ENCODE measurements at places on chromosomes 3 and 15.

DNA sequence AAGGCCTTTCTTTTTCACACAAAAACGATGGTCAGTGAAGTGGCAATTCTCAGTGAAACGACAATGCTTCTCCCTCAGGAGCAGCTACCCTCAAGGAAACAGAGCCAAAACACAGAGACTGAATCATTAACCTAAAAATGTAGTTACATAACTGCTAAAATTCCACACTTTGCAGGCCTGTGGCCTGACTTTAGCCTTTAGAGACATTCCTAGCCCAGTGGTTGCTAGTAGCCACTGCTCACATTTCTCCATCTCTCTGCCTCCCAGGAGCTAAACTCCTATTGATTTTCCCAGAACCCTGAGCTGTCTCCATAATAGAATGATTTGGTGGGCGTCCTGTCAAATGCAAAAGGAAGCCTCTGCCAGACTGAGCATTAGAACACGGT is 630.1 kb upstream of the KCNMB2 start:
- no peak for DNase-seq

GRCh38 chr3:58150810-58151199 is 60.0 kb downstream of the DNASE1L3 start:
- DNase-seq, result no peak

DNA sequence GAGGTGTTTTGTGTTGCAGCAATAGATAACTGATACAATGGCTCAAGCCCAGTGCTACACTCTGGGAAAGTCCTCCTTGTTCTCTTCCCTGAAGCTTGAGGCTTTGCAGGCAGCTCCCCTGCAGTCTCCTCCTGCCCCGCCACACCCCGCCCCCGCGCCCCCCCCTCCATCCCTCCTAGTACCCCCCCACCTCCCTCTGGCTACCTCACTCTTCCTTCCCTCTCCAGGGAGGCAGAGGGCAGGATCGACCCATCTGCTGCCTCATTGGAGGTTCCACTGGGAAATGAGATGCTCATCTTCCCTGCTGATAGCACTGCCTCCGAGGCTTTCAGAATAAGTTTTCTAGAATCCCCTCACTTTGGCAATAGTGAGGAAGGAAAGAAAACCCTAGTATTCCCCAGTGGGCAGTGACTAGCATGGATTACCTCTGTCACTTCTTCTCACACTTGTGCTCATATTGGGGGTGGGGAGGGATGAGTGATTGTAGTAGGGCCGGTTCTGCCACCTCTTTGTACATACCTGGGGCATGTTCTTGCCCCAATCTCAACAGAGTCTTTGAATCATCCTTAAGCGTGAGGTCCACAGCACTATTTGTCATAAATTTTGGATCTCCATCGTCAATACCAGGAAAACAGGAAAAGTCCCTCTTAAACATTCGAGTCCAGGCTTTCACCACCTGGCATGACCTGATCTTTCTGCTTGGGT is 16.3 kb upstream of the RAB7A start:
- no peak for DNase-seq

- no peak for DNase-seq
These were observed 71.9 kb upstream of the CHL1 start for GRCh38 chr3:124557-125179.

GRCh38 chr3:35685153-35685552 is 45.8 kb downstream of the ARPP21 start:
- DNase-seq, result no peak

GRCh38 chr15:69852482-69852881 is 245.2 kb downstream of the TLE3 start:
- DNase-seq, result no peak

- DNase-seq, result no peak
These were observed 324.4 kb upstream of the CFAP20DC start for GRCh38 chr3:59374091-59374817.

- DNase-seq, result no peak
These were observed 32.7 kb downstream of the SRGAP3 start for GRCh38 chr3:9216736-9217135.

- DNase-seq, result no peak
These were observed 46.4 kb downstream of the RPLP1 start for GRCh38 chr15:69498987-69499386.

DNA sequence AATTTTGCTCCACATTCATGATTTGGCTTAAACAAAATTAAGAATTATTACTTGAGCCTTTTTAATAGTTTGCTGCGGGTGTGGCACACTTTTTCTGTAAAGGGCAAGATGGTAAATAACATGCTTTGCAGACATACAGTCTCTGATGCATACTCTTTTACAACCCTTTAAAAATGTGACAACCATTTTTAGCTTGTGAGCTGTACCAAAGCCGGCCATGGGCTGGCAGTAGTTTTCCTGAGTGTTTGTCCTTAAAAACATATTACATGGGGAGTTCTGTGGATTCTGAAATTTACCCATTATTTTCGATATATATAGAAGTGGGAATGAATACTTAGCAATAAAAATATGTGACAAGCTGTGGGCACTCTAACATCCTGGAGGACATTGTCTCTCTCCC is 163.4 kb downstream of the FNDC3B start:
- no peak for DNase-seq

GRCh38 chr15:99729920-99730319 is 3.3 kb downstream of the LYSMD4 start:
- DNase-seq, result no peak

- DNase-seq, result no peak
These were observed 163.3 kb upstream of the MBNL1 start for GRCh38 chr3:152105446-152105845.

GRCh38 chr3:143525408-143525807 is 322.9 kb downstream of the SLC9A9 start:
- DNase-seq, result no peak

GRCh38 chr3:17046623-17047022 is 161.9 kb downstream of the PLCL2 start:
- no peak for DNase-seq

DNA sequence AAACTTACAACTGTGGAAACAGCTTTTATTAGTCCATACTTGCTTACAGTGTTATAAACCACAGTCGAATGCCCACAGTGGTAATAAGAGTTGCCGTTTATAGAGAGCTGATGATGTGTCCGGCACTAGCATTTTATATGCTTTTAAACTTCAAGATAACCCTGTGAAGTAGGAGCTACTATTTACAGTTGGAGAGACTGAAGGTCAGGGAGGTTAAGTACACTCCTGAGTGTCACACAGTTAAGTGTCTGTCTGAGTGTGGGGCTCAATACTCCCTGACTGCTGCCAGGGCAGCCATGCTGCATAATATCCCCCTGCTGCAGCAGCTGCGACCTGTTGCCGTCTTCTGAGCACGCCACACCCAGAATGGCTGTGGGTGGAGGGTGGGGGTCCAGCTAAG is 89.9 kb upstream of the TNFAIP8L3 start:
- DNase-seq, result no peak

DNA sequence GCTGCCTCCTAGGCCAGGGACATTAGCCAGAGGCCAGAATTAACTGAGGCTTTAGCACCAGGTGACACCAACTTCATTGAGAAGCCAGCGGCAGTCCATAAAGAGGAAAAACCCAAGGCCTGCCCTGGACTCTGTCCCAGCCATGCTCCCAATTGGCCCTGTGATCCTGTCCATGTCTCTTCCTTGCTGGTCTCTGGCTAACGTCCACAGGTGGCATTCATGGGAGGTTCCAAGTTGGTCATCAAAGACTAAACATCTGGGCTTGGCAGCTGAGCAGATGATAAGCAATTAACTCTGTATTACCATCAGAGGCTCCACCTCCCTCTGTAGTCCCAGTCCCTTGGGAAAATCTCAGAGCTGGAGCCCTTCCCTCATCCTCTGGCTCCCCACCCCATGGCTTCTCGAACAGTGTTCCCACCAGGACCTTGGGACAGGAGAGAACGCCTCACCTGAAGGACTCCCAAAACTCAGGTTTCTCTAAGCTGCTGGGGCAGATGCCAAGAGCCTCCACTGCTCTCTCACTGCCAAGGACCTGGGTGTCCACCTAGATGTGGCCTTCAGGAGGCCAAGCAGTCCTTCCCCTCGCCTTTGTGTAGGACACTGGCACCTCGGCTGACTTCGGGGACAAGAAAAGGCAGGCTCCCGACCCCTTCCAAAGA is 40.4 kb downstream of the GOLGA6A start:
- no peak for DNase-seq

DNA sequence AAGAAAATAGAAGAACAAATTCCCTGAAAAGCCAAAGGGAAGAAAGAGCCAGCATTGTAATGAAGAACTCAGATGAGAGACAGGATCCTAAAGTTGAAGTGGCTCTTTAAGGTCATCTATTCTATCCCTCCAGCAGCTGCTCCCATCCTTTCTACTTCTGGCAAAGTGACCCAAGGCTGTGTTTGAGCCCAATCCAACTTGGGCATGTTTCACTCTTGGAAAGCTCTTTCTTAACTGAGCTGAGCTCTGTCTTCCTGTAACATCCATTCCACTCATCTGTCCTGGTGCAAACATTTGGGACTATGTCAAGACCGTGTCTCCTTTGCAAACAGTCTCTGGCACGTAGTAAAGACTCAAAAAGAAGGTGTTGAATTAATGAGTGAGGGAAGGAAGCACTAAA is 298.1 kb upstream of the IGF1R start:
- DNase-seq, result no peak

DNA sequence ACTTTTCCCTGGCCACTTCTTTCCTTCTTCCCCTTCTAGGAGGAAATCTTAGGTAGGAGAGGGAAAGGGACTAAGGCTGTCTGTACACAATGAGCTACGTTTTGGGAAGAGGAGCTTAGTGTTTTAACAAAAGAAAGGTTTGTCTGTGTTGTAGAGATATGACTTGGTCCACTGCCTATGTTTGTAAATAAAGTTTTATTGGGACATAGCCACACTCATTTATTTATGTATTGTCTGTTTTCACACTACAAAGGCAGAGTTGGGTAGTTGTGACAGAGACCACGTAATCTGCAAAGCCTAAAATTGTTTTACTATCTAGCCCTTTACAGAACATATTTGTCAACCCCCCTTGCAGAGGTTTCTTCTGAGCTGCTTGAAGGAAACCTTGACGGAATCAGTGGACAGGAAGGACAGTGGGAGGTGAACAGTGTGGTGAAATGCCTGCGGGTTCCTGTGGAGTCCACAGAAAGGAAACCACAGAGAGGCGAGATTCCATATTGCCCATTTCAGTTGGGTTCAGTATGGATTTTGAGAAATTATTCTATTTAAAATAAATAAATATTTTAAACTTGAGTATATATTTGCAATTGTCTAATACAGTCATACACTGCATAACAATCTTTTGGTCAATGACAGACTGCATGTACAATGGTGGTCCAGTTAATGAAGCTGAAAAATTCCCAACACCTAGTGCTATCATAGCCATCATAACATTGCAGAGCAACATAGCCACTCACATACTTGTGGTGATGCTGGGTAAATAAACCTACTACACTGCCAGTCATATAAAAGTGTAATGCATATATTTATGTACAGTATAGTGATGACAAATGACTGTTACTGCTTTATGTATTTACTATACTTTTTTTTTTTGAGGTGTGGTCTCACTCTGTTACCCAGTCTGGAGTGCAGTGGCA is 157.9 kb upstream of the NUDT16 start:
- no peak for DNase-seq

GRCh38 chr3:141286856-141287255 is 55.2 kb downstream of the PXYLP1 start:
- no peak for DNase-seq

DNA sequence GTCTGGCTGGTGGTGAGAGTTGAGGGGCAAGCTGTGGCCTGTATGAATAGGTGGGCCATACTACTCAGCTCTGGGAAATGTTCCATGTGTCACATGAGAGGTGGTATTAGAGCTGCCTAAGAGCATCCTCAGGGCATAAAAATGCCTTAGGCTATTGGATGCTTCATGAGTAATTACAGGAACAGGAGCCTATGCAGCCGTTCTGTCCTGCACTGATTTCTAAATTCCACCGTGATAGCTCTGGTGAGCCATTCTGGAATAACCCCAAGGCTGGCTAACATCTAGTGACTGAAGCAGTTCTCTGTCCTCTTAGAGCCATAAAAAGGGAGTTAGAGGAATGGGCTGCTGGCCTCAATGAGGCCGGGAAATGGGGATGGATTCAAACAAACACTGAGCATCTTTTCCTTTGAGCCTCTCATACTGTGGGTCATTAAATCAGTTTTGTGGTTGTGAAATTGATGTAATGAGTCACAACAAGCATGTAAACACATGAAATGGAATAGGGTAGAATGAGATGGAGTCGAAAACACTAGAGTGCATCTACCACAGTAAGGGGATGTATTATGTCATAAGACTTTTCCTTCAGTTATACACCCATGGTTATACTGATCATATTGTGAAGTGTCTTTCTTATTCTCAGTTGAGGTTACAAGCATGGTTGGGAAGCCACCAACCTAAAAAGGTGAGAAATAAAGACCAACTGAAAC is 41.0 kb downstream of the DGKG start:
- no peak for DNase-seq

GRCh38 chr3:50264383-50264963 is 4.5 kb upstream of the SEMA3B start:
- peak; percentile 92 for DNase-seq

DNA sequence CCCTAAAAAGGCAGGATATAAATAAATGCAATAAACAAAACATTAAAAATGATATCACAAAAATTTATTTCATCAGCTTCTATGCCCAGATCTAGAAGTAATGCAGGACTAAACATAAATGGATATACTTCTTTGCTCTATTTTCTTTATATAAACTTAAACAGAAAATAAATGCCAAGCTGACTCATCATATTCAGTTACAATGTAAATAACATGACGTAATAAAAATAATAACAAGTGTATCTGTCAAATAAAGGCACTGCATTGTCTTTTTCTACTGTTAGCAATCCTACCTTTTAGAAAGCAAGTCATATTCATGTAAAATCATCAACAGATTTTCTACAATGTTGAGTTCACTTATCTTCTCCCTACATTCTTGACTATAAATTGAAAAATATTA is 61.6 kb downstream of the NEK10 start:
- DNase-seq, result no peak

- DNase-seq, result no peak
These were observed 764.0 kb upstream of the DPPA4 start for GRCh38 chr3:110101361-110101760.

DNA sequence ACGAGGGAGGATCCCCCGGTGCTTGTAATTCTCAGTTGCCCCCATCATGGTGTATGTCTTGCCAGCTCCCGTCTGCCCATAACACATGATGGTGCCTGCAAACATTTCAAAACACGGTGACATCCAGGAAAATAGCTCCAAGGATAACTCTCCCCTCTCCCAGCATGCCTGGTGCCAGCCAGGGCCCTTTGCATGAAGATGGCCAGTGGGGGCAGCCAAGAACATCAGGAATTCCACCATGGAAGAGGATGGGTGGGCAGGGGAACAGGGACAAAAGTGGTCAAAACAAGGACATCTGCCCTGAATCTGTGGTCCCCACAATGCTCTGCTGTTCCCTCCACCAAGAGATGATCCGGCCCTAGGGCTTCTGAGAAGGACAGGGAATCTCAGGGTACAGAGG is 9.0 kb downstream of the KIF9 start:
- no peak for DNase-seq

GRCh38 chr15:46677491-46677890 is 1039.8 kb upstream of the SEMA6D start:
- no peak for DNase-seq

- DNase-seq, result no peak
These were observed 65.8 kb downstream of the MB21D2 start for GRCh38 chr3:192851821-192852372.

GRCh38 chr3:31125413-31126020 is 231.1 kb upstream of the GADL1 start:
- no peak for DNase-seq

GRCh38 chr15:101237251-101237650 is 14.6 kb downstream of the CHSY1 start:
- no peak for DNase-seq

GRCh38 chr3:45437383-45437782 is 49.0 kb downstream of the LARS2 start:
- DNase-seq, result no peak
